ENCODE measurements at places on chromosomes 4 and X.

GRCh38 chrX:43559644-43560043 is 96.5 kb upstream of the MAOA start:
- peak; percentile 26 for DNase-seq

DNA sequence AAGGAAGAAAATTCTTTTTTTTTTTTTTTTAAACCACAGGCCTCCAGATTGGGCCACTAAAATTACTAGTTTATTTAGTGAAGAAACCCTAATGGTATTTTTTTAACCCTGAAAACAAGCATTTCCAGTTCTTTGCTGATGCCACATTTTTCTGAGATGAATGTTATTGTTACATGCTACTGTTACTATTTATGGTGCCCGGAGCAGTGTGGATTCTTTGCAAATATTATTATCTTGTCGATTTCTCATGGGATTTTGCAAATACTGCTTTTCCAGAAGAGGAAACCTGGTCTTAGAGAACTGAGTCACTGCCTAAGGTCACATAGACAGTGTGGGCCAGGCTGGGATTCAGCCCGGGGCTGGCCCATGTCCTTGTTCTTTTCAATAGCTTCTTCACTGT is 8.7 kb upstream of the ALAS2 start:
- DNase-seq, result no peak

GRCh38 chr4:153649572-153649991 is 34.5 kb upstream of the TLR2 start:
- DNase-seq, result peak; percentile 77

GRCh38 chr4:36241771-36242170 is 2.5 kb downstream of the ARAP2 start:
- no peak for DNase-seq

- peak; percentile 70 for DNase-seq
Measured at GRCh38 chr4:157992038-157992705, 180.7 kb downstream of the GASK1B start.

GRCh38 chrX:68383540-68383939 is 49.8 kb downstream of the OPHN1 start:
- no peak for DNase-seq

DNA sequence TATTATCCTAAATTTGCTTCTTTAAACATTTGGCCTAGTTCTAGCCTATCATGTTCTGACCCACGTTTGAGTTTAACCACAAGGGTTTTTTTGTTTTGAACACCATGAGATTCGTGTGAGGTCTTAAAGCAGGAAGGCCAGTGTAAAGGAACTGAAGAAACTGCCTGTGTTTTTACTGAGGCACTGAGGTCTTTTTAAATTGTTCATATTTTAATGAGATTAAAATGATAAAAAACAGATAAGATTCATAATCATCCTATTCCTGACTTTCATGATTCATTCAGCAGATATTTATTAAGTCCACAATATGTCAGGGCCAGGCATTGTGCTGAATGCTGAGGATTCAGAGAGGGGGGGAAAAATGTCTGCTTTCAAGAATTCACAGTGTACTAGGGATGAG is 3.2 kb downstream of the RPS6KA3 start:
- no peak for DNase-seq

- no peak for DNase-seq
Measured at GRCh38 chr4:106530024-106530361, 161.4 kb upstream of the GIMD1 start.

DNA sequence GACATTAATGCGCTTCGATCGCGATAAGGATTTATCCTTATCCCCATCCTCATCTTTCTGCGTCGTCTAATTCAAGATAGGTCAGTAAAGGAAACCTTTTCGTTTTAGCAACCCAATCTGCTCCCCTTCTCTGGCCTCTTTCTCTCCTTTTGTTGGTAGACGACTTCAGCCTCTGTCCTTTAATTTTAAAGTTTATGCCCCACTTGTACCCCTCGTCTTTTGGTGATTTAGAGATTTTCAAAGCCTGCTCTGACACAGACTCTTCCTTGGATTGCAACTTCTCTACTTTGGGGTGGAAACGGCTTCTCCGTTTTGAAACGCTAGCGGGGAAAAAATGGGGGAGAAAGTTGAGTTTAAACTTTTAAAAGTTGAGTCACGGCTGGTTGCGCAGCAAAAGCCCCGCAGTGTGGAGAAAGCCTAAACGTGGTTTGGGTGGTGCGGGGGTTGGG is 528 bp upstream of the FGF2 start:
- DNase-seq, result no peak

DNA sequence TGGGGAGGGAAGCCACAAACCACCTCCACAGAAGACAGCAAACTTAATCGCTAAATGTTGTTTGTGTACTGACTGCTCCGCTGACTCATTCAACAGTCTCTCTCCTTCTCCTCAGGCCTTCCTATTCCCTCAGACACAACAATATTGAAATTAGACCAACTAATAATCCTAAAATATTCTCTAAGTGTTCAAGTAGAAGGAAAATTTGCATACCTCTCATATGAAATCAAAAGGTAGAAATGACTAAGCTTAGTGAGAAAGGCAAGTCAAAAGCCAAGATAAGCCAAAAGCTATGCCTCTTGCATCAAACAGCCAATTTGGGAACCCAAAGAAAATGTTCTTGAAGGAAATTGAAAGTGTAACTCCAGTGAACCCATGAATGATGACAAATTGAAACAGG is 75.7 kb upstream of the ARHGAP24 start:
- no peak for DNase-seq

GRCh38 chr4:8704632-8705031 is 112.1 kb downstream of the CPZ start:
- DNase-seq, result no peak

- DNase-seq, result no peak
Measured at GRCh38 chr4:105461221-105461620, 12.6 kb downstream of the PPA2 start.

DNA sequence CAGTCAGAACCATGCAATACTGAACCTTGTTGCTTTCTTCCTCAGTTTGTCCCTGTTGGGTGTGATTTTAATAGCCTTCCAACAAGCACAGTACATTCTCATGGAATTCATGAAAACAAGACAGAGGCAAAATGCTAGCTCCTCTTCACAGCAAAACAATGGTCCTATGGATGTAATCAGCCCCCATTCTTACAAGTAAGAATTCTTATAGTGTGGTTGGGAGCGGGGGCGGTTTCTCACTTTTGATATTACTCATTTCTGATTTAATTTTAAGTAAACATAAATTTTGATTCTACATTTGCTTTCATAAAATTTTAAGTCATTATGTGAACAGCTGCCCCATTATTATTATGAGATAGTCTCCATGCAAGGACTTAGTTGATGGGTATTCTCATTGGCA is 80.8 kb upstream of the TLR2 start:
- DNase-seq, result no peak
